ENCODE measurements at places on chromosomes 13 and 19.
A peak's percentile ranks its signal among the peaks of the same experiment; 100 is the strongest.

DNA sequence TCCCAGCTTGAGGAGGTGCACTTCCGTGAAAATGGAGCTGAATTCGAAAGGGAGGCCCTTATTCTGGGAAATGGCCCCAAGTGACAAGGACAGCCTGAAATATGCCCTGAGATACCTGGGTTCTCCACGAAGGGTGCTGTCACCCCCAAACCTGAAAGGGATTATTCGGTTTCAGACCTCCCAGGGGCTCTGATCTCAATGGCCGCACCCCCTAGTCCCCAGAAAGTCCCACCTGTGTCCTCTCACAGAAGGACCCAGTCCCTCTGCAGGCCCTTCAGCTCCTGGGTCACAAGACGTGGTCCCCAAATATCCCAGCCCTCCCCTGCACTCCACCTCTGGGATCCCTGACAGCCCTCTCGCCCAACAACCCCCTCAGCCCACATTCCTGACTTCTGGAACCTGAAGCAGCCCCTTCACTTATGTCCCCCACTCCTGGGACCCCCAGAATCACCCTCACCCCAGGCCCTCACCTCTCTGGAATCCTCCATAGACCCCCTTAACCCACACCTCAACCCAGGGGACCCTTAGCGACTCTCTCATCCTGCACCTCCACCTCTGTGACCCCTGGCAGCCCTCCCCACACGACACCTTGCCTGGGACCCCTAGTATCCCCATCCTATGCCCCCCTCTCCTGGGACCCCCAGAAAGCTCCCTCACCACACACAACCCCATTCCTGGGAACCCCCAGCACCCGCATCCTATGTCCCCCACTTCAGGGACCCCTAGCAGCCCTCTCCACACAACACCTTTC lies 606 bp downstream of the SYNGR4 start:
- DNase-seq: no peak

DNA sequence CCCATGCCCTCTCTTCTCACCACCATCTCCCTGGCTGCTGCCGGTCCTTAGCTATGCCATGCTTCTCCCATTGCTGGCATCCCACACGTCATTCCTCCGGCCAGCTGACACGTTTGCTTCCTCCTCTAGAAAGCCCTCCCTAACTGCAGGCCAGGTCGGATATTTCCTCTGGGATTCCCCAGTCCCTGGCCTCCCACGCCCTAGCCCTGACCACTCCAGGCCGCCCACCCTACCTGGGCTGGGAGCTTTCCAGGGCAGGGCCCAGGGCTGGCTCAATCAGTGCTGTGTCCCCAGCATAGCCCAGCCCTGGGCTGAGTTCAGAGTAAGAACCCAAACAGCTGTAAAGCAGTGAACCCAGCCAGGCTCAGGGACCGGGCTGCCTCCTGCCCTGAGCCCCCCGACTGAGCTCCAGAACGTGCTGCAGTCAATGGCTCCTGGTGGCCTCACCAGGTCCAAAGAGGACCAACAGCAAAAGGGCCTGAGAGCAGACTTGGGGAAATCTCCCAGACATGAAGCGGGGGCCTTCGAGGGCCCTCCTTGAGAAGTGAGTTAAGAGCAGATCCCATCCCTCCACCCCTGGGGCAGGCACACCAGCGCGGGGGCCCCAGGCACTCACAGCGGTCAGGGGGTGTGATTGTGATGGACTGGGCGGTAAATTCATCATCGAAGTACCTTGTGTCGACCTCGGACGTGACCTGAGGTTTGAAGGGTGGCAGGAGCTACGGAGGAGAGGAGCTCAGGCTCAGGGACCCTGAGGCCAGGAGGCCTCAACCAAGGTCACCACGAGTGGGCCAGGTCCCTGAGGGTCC lies 8.1 kb upstream of the CCNP start:
- no peak for DNase-seq

DNA sequence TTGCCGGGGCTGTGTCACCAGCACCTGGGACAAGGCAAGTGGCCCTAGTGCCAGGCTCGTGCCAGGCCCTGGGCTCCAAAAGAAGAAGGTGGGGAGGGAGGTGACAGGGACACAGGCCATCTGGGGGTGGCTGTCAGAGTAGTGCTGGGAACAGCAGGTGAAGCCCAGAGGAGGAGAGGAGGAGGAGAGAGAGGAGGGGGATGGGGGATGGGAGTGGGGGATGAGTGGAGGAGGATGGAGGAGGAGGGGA lies 18.7 kb downstream of the LSM4 start:
- DNase-seq: no peak

GRCh38 chr13:36385489-36385888 lies 39.3 kb upstream of the SPART start:
- no peak for DNase-seq

GRCh38 chr13:100658363-100658762 lies 16.2 kb downstream of the TMTC4 start:
- no peak for DNase-seq

DNA sequence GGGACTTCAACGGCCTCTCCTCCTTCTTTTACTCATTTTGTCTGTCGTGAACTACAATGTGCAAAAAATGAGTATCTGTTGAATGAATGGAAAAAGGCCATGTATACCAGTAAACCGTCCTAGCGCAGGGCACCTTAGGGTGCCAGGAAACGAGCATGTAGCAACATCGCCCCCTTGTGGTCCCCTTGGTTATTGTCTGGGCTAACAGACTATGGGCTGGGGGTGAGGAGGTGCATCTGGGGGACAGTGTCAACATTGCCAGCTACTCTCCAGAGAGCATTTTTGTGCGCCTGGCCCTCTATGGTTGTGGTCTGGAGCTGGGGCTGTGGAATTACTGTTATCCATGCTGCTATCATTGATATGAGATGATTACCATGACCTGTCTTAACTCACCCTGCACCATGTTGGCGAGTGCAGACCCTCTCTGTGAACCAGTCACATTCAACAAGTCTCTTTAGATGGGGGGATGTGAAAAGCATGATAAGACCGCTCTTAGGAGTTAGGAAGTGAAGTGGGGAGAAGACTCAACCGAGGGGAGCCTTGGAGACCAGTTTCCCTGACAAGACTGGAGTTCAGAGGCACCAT lies 22.8 kb upstream of the SIGLEC11 start:
- peak; percentile 44 for DNase-seq

Data from NCI-H1105 (cell line).